Stimulated activated CD4-positive, alpha-beta T cell treated with anti-CD3 and anti-CD28 coated beads, TNF-alpha, amount 100 ng/mL, for 48 hours (primary cell): ENCODE measurements at places on chromosomes 5 and 9.

GRCh38 chr5:10913841-10914240 lies 152.8 kb upstream of the DAP start:
- DNase-seq = no peak

- no peak for DNase-seq
Observed at GRCh38 chr5:151469992-151470391, 22.6 kb downstream of the SLC36A1 start.

- no peak for DNase-seq
Observed at GRCh38 chr5:133341296-133341695, 271.0 kb downstream of the FSTL4 start.

GRCh38 chr5:14732991-14733390 lies 68.5 kb downstream of the OTULIN start:
- no peak for DNase-seq

GRCh38 chr5:173574983-173575382 lies 41.5 kb downstream of the BOD1 start:
- DNase-seq = no peak

GRCh38 chr5:157459715-157460599 lies at the start of gene NIPAL4:
Gene NIPAL4 (plus strand): TSS chr5:157460213. CDS start chr5:157460321, 108 bp downstream.
- peak; percentile 32 for DNase-seq

DNA sequence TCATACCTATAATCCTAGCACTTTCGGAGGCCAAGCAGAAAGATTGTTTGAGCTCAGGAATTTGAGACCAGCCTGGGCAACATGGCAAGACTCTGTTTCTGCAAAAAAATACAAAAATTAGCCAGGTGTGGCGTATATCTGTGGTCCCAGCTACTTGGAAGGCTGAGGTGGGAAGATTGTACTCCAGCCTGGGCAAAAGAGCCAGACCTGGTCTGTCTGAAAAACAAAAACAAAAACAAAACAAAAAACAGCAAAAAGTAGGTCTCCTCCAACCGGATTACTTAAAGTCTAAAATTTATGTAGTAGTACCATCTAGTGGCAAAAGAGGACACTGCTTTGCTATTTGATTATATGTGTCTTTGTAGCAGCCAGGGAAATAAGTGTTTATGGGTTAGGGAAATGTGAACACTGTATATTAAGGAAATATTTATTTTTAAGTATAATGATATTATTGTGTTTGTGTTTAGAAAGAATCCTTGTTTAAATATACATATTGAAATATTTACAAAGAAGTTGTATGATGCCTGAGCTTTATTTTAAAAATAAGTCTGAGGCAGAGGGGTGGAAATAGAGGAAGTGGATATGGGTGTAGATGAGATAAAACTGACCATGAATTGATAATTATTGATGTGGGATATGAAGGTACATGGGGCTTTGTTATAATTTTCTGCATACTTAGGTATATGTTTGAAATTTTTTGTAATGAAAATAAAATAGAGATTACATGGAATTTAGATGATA lies 20.0 kb downstream of the APC start:
- no peak for DNase-seq

DNA sequence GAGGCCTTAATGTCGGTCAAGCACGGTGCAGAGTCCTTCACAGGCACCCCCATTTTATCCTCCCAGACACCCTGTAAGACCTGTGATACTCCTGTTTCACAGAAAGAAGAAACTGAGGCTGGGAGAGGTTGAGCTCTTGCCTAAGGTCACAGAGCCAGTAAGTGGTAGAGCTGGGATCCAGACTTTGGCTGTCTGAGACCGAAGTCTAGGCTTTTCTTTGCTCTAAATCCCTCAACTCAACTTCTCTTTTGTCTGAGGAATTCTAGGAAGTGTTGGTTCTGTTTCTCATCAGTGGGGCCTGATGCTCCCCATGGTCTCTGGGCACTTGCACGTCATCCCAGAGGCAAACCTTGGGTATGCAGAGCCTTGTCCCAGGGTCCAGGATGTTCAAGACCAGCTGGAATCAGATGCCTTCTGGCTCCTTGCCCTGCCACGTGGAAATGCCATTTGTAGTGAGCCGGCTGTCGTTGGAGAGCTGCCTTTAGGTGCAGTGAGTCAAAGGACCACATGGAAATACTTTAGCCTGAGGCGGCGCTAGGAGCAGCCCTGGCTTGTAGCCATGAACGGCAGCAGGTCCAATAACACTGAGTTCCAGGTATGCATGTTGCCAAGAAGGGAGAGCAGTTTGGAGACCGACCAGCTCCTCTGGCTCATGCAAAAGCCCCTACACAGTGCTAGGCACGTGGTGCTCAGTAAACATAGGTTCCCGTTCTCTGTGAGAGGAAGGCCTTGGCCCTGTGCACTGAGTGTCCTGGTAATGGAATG lies 9.2 kb downstream of the DCANP1 start:
- no peak for DNase-seq

- DNase-seq = peak; percentile 75
Observed at GRCh38 chr5:140690941-140691924, at the start of the genes HARS1 and HARS2. Gene HARS1 (minus strand): TSS chr5:140691370. CDS start chr5:140691304, 66 bp downstream. Gene HARS2 (plus strand): TSS chr5:140691455. CDS start chr5:140691649, 194 bp downstream.

DNA sequence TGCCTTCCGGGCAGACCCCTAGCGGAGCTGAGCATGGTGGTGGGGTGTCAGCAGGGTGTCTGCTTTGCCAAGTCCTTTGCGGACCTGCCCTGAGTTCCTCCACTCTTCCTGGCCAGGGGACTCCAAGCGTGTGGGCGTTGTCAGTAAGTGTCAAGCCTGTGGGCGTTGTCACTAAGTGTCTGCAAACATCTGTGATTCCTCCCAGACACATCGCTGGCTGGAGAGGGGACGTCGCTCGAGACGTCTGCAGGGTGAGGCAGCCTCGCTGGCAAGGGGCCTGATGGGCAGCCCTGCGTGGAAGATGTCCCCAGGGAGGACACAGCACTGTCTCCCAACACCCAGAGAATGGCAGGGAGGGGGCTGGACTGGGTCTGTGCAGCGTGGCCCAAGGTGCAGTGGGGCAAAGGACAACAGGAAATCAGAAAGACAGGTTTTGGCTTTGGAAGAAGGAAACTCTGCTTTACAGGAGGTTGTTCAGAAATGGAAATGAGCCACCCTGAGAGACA lies 28.8 kb downstream of the ADAMTSL2 start:
- DNase-seq = no peak

DNA sequence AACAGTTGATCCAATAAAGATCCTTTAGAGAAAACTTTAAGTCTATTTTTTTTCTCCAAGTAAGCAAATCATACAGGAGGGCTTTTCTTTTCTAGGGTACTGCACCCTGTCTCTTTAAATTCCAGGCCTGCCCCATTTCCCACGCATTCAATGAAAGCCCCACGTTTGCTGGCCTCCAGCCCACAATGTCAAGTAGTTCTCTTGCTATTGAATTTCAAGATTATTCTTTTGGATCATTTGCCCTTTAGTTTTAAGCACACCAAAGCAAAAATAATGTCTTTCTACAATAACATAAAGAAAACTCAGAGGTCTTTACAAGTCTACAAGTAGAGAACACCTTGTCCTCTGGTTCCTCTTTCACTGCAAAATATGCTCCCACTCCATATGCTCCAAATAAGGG lies 15.6 kb downstream of the MLLT3 start:
- no peak for DNase-seq

- no peak for DNase-seq
Observed at GRCh38 chr5:177610770-177611445, 11.0 kb downstream of the B4GALT7 start.

DNA sequence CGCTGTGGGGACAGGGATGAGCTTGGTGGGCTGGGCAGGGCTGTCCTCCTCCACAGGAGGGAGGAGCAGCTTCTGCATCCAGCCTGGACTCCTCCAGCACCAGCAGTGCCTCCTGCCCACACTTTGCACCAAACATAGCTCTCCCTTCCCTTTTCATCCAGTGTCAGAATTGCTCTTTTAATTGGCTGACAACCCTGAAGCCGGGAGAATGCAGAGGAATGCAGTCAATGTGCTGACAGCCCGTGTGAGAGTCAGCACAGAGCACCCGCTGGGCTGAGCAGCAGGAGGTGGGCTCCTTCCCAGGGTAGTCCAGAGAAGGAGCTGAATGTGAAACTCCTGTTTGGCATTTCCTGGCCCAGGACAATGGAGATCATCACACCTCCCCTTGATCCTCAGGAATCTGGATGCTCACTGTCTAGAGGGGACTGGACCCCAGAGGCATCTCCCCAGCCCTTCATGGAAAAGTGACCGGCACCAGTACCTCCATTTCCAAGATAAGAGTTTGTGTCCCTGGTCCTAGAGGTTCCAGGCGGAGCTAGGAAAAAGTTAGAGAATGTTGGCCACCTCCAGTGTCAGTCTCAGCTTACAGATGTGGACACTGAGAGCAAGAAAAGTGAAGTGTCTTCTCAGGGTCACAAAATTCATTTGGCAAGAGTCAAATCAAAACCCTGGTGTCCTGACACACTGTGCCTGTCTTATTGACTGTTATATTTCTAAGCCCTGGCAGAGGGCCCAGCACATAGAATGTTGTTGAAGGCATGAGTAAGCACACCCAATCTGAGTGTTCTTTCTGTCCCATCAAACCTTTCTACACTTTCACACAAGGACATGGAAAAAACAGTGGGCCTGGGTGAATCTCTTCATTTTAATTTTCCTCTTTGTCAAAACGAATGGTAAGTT lies 202.1 kb downstream of the SNX18 start:
- no peak for DNase-seq

- no peak for DNase-seq
Observed at GRCh38 chr9:121169094-121169601, 32.5 kb downstream of the RAB14 start.

DNA sequence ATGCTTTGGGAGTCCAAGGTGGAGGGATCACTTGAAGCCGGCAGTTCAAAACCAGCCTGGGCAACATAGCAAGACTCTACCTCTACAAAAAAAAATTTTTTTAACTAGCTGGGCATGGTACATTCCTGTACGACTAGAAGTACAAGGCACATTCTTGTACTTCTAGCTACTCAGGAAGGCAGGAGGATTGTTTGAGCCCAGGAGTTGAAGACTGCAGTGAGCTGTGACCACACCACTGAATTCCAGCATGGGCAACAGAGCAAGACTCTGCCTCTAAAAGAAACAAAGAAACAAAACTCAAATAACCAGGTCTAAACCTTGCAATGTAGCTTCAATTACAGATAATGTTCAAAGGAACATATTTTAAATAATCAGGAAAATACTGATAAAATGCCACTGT lies 56.2 kb downstream of the SSBP2 start:
- DNase-seq = no peak

DNA sequence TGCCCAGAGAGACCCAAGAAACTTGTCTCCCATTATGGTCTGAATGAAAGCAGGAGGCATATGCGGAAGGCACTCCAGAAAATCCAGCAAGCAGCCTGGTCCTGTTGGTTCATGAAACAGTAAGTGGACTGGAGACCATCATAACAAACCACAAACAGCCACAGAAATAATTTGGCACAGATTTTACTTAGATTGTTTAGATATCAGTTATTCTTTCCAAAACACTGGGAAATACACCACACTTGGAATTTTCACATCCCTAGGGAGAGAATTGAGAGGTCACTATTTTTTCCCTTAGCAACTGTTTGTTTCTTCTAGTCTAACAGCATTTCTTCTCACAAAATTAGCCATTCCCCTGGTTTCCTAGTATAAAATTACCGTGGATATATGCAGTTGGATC lies 300.8 kb downstream of the OSTF1 start:
- DNase-seq = no peak

- DNase-seq = no peak
Observed at GRCh38 chr5:143217065-143217803, 186.3 kb downstream of the NR3C1 start.

- DNase-seq = no peak
Observed at GRCh38 chr5:43019614-43020398, 20.3 kb downstream of the ANXA2R start.

- no peak for DNase-seq
Observed at GRCh38 chr5:170619869-170620268, 116.0 kb downstream of the KCNIP1 start.
